ENCODE measurements at places on chromosomes 12 and 14.

DNA sequence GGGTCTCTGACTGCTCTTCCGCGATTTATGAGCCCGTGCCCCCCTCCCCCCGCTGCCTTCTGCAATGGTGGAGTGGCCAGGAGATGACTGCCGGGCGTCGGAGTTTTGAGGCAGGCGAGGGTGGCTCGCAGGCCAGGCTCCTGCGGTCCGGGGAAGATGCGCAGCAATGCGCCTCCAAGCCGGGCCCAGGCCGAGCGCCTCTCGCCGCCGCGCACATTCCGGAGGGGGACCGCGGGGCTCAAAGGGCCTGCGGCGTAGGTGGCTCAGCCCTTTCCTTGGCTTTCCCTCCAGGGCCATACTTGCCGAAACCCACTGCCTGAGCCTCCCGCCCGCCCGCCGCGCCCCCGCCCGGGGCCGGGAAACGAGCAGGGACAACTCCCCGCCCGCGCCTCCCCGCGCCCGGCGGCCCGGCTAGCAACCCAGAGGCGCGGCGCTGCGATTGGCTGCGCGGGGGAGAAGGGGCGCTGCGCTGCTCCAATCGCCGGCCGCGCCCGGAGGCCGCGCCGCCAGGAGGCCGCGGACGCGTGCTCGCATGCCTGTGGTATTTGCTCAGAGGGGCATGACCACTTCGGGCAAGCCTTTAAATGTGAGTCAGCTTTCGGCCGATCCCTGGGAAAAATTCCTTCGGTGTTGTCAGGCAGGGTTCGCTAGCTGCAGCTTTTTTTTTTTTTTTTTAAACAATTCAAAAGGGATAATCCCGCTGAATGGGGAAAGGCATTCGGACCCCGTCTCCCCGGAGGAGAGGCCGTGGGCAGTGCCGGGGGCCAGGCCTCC, 157.9 kb upstream of the PARP11 start:
- DNase-seq = peak; percentile 88

GRCh38 chr14:33364466-33364865, 425.8 kb downstream of the NPAS3 start:
- no peak for DNase-seq

- DNase-seq = no peak
Observed at GRCh38 chr12:57475271-57476161, 4.2 kb downstream of the ARHGAP9 start.

DNA sequence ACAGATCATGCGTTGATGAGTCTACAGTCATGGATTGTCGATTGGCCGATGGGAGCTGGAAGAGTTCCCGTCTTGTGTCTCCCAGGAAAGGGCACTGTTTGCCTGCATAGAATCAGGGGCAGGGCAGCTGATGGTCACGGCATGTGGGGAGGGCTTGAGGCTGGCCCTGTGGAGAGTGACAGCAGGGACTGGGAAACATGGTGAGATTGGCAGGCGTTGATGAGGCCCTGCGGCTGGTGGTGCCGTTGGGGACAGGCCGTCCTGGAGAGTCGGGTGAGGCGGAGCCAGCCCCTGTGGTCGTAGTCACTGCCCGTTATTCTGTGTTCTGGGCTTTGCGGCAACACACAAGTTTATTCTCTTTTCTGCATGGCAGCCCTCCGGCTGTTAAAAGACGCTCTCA, 52.9 kb downstream of the TECPR2 start:
- no peak for DNase-seq

DNA sequence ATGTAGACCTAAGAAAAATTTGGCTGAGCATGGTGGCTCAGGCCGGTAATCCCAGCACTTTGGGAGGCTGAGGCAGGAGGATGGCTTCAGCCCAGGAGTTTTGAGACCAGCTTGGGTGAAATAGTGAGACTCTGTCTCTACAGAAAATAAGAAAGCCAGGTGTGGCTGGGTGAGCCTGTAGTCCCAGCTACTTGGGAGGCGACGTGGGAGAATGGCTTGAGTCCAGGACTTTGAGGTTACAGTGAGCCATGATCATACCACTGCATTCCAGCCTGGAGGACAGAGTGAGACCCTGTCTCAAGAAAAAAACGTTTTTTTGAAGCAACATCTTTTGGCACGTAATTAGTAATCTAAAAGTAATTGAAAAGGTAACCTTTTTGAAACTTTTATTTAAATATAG, 70.9 kb downstream of the FERMT2 start:
- DNase-seq = no peak

DNA sequence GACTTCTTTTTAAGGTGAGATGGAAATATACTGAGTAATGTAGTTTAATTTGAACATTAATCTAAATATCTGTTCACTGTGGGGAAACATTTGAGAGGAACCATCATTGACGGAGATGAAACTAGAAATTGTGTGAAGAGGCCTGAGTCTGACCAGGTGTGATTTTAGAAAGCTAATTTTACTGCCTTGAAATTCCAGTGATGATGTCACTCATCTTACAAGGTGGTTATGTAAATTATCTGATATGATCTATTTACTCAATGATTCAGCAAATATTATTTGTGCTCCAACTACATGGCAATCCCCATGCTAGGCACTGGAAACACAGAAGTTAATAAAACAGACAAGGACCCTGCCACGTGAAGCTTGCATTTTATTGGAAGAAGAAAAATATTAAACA, 435.7 kb upstream of the DCN start:
- DNase-seq = no peak

GRCh38 chr12:42957561-42958290, 368.2 kb upstream of the PRICKLE1 start:
- no peak for DNase-seq

DNA sequence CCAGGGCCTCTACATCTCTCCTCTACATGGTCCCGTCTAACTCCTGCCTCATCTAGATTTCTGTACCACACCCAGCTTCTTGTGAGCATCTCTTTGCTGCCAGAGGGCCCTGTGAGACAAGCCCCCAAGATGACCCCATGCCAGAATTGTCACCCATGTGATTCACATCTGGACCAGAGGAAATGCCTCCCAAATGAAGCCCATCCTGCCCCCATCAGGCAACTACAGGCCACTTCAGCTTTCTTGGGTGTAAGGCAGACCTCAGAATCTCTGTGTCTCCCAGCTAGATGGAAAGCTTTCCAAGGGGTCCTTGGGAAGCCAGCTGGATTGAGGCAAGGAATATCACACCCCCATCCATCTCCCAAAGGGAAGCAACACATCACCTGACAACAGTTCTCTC, 9.3 kb upstream of the OAS3 start:
- no peak for DNase-seq

DNA sequence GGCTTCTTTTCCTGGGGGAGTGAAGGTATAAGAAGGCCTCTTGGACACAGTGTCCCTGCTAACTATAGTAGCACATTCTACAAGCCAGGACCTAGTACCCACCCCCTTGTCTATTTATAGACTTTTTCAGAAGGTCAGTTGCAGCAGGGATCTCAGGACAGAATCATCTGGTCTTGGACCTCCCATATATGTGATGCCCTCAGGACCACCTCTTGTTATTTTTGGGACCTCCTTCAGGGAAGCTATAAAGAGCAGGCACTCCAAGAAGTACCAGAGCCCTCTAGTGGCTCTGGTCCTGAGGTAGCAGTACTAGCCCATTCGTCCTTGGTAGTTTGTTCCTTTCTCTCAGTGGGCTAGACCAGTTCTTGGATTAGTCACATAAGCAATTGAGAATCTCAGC, 4.3 kb downstream of the COQ10A start:
- DNase-seq = no peak

DNA sequence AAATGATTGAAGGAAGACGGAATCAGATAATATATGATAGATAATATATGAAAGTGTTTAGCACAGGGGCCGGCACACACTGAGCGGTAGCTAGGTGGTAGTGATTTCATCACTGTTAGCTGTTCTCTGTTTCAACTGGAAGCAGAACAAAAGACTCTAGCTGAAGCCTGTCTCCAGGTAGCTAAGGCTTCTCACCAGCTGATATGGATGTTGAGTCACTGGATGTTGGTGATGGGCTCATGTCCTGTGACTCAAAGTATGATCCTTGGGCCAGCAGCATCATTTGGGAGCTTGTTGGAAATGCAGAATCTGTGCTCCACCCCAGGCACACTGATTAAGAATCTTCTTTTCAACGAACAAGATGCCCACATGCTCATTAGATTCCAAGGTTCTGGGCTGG, 21.7 kb upstream of the KCNA5 start:
- no peak for DNase-seq

GRCh38 chr12:122107261-122107660, 28.7 kb downstream of the MLXIP start:
- no peak for DNase-seq

DNA sequence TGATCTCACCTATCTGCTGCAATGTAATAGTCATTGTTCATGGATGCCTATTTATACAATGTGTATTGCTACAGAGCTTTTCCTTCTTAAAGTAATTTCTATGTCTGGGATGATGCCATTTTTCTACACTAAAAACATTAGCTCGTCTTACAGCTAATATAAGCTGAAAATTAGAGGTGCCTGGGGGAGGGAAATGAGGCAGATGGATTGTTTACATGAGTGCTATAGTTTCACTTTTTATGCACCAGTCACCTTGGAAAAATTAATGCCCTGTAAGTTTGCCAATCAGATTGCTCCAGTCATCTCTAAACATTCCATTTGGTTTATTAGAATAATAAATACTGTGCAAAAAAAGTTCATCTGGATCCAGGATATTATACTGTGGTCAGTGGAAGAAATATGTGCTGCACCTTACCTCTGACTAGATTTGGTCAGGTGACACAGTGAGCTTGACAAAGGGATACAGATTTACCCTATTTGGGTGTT, 436.2 kb downstream of the RAD51B start:
- DNase-seq = no peak

DNA sequence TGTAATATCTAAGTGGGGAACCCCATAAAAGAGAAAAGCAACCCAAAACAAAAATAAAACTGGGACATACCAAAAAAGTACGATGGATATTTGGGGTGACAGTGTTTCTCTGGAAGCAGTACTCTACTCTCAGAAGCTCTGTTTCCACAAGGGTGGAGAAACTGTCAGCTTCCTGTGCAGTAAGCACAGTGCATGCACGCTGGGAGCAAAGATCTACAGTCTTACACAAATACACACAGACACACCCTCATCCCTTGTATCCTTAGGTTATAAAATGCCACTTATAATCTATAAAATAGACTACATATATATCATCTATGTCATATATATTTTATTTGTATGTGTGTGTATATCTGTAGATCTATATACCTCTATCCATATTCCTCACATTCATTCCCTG, 225.8 kb upstream of the SOX5 start:
- DNase-seq = no peak

DNA sequence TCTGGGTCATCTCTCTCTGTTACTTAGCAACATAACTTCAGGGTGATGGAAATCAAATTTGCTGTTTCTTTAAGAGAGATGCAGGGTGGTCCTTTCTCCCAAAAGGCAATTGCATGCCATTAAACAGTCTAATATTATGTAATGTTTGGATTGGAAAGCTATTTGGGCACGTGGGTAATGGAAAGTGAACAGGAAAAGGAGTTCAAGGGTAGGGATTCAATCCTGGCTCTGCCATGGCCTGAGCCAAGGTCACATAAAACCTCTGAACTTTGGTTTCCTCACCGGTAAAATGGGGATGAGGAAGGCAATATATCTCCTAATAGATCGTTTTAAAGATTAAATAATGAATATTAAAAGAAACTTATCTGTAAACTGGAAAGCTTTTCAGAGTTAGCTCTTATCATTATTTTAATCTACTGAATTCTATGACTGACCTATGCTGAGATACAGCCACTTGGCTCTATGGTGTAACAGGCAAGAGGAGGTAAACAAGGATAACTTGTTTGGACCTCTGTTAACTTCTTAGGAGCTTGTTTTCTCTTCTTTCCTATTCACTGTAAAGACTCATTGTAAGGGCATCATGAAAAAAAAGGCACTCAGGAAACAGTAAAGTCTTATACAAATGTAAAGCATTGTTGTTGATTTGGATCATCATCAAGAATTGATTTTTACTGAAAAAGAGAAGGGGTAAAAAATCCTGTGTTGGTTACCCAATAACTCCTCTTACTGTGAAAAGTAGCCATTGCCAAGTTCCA, 55.7 kb upstream of the OVCH1 start:
- DNase-seq = no peak

- DNase-seq = no peak
Observed at GRCh38 chr12:48203192-48203591, at the start of gene OR10AD1. TSS of gene OR10AD1 (minus strand) at chr12:48203292. CDS start at chr12:48203292, 0 bp downstream.

GRCh38 chr14:92538412-92538985, 24.9 kb downstream of the RIN3 start:
- DNase-seq = no peak

DNA sequence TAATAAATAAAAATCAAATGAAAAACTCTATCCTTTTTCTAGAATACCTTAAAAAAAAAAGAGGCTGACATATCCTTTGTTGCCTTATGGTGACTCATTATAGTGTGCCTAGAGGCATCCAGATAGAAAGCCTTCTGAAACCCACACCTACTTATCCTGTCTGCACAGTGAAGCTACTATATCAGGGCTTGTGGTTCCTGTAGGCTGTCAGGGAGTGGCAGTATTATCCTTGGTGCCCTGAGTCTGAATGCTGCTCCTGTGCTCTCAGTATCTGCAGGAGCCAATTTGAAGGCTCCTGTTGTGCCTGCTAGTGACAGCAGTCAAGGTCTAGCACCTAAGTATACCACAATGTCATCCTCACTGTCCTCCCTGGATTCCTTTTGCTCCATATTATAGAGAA, 168.4 kb upstream of the AVPR1A start:
- DNase-seq = peak; percentile 27

DNA sequence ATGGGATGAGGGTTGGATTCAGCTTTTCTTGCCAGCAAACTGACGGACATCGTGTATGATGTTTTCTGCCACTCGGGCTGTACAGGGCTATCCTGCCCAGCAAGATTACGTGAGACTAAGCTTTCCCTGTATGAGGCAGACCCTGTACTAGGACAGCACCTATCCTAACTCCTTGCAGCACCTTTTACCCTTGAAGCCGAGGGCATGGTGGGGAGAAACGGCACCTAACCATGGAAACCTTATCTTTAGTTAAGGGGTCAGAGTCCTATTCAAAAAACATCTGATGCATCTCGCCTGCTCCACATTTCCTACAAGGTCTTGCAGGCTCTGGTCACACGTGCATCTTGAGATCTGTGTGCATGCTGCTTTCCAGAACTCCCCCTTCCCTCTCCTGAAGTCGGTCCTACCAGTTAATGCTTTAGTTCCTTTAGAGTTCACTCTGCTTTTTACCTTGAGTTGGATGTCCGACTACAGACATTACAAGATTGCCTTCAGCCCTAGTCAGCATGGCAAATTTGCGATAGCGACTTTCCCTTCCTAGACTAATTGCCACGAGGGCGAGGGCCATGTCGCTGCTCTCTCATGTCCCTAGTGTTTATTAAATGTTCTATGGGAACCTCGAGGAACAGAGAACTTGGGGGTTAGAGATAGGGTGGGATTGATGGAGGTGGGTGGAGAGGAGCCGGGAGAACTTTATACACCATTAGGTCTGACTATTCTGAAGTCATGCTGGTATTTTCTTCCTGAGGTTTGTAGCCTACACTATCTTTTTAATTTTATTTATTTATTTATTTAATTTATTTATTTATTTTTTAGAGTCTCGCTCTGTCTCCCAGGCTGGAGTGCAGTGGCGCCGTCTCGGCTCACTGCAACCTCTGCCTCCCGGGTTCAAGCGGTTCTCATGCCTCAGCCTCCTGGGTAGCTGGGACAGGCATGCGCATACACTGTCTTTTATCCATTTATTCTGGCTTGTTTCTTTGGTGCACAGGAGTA, 6.6 kb downstream of the RAN start:
- DNase-seq = no peak

GRCh38 chr12:62866451-62867082, 68.4 kb downstream of the PPM1H start:
- DNase-seq = no peak
